ENCODE measurements at places on chromosomes 16 and 17.
A peak's percentile ranks its signal among the peaks of the same experiment; 100 is the strongest.

DNA sequence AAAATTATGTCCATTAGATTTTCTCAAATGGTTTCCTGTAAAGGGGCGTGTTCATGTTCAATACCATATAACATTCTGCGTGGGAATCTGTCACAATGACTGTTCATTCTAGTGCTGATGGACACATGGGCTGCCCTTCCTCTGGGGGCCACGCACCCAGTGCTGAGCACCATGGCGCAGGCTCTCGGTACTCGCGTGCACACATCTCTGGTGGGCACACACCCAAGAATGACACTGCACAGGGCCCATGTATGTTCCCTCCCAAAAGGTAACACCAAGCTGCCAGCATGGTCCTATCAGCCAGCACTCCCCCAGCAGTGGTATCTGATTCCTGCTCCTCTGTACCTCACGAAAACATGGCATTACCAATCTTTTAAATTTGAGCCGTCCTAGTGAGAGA is 13.7 kb downstream of the B9D1 start:
- DNase-seq = no peak

DNA sequence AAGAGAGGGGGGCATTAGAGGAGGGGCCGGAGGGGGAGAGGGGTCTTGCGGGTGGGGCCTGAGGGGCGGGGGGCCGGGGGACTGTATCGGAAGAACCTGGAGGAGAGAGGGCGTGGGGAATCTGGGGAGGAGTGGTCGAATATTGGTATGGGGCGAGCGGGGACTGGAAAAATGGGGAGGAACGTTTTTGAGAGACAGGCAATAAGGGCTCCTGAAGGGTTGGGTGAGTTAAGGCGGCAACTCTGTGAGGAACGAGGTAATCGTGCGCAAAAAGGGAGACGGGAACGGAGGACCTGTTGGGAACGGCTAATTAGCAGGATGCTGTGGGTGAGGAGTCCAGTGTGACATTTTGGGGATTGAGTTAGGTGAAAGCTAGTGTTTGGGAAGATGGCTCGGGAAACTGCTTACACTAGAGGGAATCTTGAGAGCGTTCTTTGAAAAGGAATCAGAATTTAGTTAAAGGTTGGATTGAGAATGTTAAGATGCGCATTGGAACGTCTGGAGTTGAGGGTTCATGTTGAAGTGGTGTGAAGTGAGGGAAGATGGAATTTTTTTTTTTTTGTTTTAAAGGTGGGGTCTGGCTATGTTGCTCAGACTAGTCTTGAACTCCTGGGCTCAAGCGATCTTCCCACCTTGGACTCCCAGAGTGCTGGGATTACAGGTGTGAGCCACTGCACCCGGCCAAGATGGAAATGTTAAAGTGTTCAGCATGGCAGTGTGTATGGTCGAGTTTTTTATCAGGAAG is 662 bp downstream of the WIPF2 start:
- peak; percentile 68 for DNase-seq

DNA sequence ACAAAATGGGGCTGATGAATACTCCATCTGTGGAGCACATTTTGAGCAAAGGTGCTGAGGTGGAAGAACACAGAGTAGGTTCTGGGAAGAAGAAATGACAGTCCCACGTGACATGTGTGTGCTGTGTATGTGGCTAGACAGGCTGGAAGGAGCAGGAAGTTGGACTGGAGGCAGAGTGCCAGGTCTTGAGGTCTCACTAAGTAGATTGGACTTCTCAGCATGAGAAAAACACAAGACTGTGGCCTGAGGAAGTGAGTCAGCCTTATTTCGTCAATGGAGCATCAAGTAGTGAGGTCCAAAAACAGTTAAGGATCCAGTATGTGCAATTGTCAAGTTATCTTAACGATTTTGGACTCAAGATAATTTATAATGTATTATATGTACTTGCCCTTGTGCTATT is 736.5 kb downstream of the KCNJ2 start:
- DNase-seq = no peak

- no peak for DNase-seq
Observed at GRCh38 chr17:59858167-59858816, 34.5 kb downstream of the TUBD1 start.
